Activated CD8-positive, alpha-beta memory T cell treated with anti-CD3 and anti-CD28 coated beads, Interleukin-2, amount 50 U/mL, for 4 hours (primary cell): ENCODE measurements at places on chromosomes 5 and 9.

GRCh38 chr9:133151041-133151440, 12.7 kb downstream of the GBGT1 start:
- no peak for DNase-seq

DNA sequence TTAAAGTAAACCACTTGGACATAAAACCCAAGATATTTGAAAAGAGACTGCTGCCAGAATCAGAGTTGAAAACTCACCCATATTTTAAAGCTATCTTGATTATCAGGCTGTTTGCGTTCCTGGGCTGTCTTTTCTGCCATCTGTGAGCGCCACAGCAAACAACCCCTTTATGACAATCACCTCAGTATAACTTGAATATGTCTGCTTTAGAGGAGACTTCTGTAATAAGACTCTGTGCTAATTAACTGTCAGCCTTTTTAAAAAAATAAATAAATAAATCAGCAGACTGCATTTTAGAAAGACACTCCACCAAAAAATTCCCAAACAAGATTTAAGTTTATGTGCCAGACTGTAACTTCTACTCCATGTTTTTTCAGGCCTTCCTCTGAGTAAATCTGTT, 375.7 kb upstream of the CCNH start:
- DNase-seq: no peak

DNA sequence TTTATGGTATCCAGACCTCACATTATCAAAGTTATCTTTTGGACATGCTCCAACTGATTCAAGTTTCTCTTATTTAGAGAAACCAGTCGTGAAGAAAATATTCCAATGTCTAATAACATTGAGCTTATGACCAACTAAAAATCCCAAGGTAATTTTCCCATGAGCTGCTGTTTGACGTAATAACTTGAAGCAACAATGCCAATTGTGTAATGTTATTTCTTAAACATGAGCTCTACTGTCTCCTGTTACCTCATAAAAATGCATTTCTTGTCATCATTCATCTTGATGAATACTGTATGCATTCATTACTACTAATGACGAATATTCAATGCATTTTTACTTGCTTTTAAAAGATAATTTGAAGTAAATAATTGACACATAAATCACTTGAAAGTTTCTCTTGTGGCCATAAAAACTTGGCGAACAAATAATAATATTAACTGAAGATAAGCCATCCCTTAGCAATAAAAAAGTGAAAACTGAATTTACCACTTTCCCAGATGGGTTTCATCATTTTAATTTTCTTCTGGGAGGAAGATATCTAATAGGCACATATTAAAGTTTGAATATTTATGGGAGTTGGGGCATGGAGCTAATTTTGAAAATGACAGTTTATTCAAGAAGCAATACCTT, 424 bp upstream of the MARCOL start:
- DNase-seq: no peak

- DNase-seq: peak; percentile 59
Measured at GRCh38 chr5:119411361-119412278, 40.7 kb upstream of the HSD17B4 start.

GRCh38 chr5:21649969-21650368, 1203.2 kb downstream of the CDH12 start:
- no peak for DNase-seq

GRCh38 chr9:806285-807156, 35.0 kb upstream of the DMRT1 start:
- DNase-seq: no peak

DNA sequence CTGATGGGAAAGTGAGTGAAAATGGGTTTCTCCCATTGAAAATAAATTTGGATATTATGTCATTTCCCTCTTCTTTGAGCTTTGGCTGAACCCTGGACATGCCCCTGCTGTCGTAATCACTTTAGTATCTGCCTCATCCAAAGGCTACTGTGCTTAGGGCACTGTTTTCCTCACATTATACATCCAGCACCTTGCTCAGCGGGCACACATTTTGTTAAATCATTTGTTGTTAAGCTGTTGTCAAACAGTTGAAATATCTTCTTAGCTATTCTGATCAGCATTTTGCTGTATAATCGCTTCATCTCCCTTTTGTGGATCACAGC, 352.7 kb upstream of the CD180 start:
- DNase-seq: no peak

DNA sequence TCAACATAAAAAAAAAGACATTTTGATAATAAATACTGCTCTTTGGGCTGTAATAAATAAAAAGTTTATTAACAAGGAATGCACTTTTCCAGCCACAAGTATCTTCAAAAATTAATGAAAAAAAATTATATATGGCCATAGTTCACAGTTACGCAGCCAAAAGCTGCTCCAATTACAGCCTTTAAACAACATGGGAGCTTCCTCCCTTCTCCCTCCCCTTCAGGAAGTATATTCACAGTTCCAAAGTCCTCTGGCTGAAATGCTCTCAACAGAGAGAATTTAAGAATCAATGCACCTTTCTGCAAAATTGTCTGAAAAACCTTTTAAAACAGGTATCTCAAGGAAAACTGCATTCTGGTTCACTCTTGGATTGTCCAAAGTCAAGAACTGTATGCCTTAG, 5.9 kb downstream of the PLK2 start:
- no peak for DNase-seq

DNA sequence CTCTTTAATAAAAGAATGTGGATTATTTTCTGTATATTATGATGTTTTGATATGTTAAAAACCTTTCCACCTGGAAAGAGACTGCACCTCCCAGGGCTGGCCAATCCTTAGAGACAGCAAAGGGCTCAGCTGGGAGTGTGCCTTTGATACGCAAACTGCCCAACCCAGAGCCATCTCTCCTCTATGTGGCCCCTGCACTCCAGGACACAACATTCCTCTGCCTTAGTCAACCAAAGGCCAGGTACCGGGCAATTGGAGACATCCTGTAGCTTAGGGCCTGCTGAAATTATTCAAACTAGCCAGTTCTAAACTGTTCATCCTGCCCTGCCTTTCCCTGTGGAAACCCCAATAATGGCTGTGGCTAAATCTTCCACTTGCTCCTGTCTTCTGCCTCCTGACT, 5.0 kb upstream of the HSPB3 start:
- DNase-seq: no peak

GRCh38 chr5:107119656-107120055, 551.1 kb downstream of the EFNA5 start:
- DNase-seq: no peak

GRCh38 chr9:15553528-15553898, 670 bp downstream of the CCDC171 start:
- DNase-seq: no peak

- no peak for DNase-seq
Measured at GRCh38 chr5:143145243-143146160, 258.0 kb downstream of the NR3C1 start.

- no peak for DNase-seq
Measured at GRCh38 chr9:4955836-4956235, 29.2 kb upstream of the JAK2 start.

- no peak for DNase-seq
Measured at GRCh38 chr9:16445141-16445920, 425.1 kb downstream of the BNC2 start.

GRCh38 chr5:137561608-137562007, 62.5 kb upstream of the SPOCK1 start:
- no peak for DNase-seq

DNA sequence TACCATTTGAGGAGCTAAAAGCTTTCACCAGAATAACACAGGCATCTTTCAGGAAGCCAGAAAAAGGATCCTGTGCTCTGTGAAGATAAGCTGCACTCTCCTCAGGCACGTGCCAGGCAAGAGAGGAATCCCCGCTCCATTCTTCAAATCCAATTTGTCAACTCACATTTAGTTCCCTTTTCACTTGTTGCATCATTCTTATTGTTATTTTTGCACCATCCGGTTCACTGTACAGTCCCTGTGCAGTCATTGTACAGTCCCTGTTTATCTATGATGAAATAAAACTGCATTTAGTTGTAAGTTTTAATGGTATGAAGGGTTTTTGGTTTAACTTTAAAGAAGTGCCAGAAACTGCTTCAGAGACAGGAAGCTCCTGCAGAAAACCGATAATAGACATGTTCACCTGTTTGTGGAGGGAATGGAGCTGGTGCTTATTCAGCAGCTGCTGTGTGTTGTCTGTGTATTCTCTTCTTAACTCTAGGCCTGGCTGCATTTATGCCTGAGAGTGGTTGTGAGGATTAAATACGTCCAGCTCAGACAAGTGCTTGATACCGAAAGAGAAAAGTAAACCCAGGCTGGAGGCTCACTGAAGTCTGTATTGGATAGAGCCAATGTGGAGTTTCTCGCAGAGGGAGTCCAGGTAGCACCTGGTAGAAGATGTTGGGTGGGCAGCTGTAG, 22.4 kb downstream of the IFNW1 start:
- no peak for DNase-seq

DNA sequence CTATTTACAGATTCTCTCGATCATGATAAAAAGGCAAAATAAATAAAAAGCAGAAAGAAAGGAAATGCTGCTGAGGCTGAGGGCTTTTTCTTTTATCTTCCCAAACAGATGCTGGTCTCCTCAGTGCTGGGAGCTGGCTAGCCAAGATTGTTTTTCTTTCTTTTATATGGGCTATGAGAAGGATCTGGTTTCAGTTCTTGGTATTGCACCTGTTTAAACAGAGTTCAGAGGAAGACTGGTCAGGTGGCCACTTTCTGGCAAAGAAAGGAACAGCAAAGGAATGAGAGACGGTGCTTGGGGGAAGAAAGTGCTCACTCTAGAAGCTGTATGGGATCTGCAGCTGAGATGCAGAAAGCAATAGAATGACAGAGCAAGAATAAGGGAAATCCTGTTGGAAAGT, 88.9 kb downstream of the SLF1 start:
- no peak for DNase-seq
